Subcutaneous adipose tissue (tissue), 4 donors: ENCODE measurements at places on chromosomes 16 and 17. TPM values are rescaled to one million over a fixed set of nuclear protein-coding genes. Genes with fewer than 3 reads are reported as not detected.

The TEKT1 gene
- total RNA-seq, result not detected

The ADCY9 gene
- total RNA-seq, result 16.4 TPM

The NEUROD2 gene
- total RNA-seq, result not detected

The TUFM gene
- total RNA-seq, result 84.3 TPM

The PRSS33 gene
- not detected for total RNA-seq
